ENCODE measurements at places on chromosomes 7 and 10.

- no peak for DNase-seq
These were observed 139.2 kb downstream of the SLIT1 start for GRCh38 chr10:97046456-97047082.

DNA sequence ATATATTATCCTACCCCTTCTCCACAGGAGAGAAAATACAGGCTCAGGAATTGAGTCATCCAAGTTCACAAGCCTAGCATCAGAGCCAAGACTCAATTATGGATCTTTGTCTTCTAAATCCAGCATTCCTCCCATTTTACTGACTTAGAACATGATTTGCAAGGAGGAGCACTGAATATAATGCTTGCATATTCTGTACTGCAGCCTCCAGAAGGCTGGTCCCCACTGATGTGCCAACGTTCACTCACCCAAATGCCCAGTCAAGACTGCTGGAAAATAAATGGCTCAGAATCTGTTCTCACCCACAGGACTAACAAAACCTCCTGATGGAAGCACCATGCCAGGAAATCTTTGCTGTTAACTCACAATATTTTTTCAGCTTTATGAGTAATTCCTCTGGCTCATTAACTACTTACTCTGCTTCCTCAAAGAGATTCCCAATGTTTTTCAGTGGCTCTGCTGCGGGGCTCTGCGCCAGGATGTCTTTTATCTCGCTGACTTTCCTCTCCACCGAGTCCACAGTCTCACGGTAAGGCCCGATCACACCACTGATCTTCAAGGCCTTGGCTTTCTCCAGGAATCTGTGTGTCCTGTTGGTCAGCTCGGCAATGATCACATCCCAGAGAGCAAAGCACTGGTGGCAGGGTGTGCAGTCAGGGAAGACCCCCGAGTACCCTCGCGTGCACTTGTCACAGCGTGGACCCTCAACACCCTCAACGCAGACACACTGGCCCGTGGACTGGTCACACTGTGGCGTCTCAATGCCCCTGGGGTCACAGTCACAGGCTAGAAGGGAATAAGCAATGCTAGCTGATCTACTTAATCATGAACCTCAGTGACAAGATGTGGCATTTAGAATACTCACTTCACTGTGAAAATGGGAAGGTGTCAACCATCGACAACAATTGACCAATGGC lies 48.8 kb downstream of the DLD start:
- DNase-seq, result no peak

- no peak for DNase-seq
These were observed 264.3 kb upstream of the KLF6 start for GRCh38 chr10:4049348-4049747.

DNA sequence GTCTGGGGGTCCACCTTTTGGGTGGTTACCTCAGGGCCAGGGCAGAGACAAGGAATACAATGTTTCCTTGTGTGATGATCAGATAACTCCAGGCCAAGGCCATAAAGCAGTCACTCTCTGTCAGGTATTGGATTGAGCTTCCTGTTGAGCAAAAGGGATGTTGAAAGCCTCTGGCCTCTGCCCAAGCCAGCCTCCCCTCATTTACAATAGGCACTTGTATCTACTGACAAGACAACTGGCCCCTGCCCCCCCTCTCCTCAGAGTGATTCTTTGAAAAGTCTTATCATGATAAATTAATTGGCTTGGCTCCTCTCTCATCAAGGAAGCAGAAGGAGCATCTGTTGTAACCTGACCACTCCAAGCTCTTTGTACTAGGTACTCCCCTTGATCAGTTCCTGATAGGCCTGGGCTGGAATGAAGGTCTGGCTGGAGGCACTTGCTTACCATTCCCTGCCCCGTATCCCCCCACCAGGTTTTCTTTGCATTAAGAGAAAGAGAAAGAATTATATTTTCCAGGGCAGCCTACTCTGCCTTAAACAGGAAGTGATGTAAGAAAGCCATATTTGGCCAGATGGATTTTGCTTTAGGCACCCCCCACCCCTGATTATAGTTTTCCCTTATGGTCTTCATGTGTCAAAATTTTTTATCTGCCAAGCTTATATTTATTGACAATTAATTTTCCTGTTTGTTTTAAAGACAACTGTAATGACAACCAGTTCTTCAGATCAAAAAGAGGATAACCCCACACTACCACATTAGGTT lies 42.1 kb upstream of the HPS1 start:
- no peak for DNase-seq

GRCh38 chr7:50960621-50961310 lies 178.1 kb upstream of the GRB10 start:
- no peak for DNase-seq

DNA sequence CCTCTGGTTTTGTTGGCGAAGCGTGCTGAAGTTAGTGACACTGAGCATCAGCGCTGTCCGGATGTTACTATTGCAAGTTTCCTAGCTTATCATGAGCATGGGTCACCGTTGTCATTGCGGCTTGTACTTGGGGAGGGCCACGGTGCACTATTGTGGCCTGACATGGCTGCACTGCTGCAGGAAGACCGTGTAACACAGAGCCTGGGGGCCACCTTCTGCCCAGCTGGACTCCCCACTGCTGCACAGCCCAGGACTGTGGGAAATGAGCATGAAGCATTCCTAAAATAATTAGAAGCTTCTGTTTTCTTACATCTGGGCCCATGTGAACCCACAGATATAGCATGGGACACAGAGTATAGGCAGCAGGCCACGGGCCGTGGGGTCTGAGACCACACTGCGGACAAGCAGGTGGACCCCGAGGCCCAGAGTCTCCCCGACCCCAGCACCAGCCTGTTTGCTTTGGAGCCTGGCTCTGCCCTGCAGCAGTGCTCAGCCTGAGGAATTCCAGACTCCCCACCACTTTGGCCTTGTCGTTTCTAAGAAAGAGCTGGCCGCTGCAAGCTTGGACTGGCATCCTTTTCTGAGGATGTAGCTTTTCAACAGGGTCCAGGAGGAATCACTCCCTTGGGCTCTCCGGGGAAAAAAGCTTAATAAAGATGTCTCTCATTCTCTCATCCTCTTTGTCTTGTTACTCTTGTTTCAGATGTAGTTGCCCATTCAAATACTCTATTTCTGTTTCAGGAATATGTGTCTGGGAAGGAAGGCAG lies 179.2 kb downstream of the CCDC3 start:
- DNase-seq, result no peak

DNA sequence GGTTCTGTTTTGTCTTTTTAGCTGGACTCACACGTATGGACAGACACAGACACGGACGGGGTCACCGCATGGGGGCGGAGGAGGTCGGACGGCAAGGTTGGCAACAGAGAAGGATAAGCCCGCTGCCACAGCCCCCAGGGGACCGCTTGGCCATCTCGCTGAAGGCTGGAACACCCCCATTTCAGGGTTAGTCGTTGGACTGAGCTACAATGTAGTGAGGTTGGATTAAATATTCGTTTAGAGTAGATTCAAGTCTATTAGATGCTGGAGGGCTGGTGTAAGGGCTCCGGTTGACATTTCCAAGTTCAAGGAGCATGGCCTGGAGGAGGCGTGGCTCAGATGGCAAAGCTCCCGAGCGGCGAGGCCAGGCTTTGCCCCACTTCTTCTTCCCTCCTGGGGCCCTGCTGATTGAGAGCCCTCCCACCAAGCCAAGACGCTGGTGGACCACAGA lies 35.2 kb downstream of the PPIF start:
- DNase-seq, result no peak

- DNase-seq, result no peak
These were observed 124.7 kb downstream of the PTPN20 start for GRCh38 chr10:47035819-47036337.

DNA sequence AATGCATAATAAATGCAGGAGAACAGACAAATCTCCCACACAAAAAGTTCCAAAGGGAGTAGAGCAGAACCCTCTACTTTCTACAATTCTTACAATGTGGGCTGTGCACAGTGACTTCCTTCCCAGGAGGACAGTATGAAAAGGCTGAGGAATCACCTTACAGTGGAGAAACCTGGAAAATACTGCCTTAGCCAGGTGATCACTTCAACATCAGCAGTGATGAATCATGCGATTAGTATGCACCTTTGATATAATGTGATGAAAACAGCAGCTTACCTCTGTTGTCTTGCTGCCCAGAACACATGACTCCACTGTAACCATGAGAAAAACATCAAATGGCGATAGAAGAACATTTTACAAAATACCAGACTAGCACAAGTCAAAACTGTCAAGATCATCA lies 329.7 kb upstream of the POM121L12 start:
- no peak for DNase-seq

GRCh38 chr7:71615017-71615416 lies 483.1 kb downstream of the GALNT17 start:
- no peak for DNase-seq

DNA sequence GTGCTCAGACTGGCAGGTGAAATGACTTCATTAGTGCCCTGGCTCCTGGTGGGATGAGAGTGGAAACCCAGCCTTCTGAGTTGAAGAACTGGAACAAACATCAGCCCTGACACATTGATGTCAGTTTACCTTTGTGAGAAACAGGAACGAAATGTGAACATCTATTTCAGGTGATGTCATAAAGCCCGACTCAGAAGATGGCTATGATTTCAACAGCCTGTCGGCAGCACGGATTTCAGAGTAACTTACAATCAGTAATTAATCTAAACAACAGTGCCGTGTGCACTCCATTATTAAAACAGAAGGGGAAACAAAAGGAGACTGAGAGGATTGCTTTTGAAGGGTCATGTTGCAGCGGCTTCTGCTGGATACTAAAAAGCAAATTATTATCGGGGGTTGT lies 243.2 kb downstream of the FRMD4A start:
- DNase-seq, result no peak

DNA sequence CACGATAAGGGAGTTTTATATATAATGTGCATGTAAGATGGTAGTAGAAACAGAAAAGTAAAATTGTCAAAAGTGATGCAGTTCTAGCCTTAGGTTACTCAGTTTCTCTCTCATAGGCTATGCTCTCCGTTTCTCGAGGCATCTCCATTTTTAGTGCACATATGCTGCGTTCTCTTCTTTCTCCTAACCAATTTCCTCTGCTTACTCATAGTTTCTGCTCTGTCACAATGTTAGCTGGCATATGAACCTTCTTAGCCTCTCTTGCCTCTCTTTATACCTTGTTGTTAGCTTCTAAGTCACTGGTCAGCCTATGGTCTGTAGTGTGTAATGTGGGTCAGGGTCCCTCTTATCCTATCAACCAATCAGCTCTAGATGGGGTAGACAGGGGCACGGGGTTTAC lies 280.6 kb upstream of the ETV1 start:
- DNase-seq, result no peak

- no peak for DNase-seq
These were observed 2.6 kb downstream of the PSMG3 start for GRCh38 chr7:1567049-1567771.

- no peak for DNase-seq
These were observed 16.9 kb downstream of the ZNF800 start for GRCh38 chr7:127375631-127376030.

DNA sequence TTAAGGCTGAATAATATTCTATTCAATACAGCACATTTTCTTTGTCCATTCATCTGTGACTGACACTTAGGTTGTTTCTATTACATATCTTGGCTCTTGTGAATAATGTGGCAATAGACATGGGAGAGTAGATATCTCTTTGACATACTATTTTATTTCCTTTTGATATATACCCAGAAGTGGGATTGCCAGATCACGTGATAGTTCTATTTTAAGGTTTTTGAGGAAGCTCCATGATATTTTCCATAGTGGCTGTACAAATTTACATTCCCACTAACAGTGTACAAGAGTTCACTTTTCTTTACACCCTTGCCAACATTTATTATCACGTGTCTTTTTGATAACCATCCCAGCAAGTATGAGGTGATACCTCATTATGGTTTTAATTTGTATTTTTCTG lies 1114.7 kb downstream of the CNTNAP2 start:
- DNase-seq, result no peak

GRCh38 chr10:56698506-56698905 lies 337.4 kb upstream of the ZWINT start:
- DNase-seq, result no peak

GRCh38 chr7:73442903-73443500 lies 9.4 kb downstream of the FZD9 start:
- DNase-seq, result no peak

DNA sequence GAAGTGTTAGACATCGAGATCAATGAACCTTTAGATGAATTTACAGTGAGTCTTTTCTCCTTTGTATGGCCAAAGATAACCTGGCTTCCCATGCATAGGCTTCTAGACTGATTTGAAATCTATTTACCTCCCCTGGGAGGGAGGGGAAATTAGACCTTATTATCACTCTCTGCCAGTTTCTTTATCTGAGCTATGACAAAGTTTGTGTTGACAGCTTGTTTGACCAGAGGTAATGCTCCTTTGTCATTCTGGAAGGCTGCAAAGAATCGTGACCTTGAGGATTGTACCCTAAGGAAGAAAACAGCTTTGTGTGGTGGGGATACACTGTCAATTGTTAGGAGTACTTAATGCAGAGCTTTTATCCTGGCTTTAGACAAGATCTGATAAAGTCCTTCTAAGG lies 36.4 kb downstream of the RBM33 start:
- no peak for DNase-seq

GRCh38 chr7:155585532-155585895 lies 39.2 kb upstream of the CNPY1 start:
- no peak for DNase-seq

GRCh38 chr10:11715815-11716494 lies 26.2 kb upstream of the ECHDC3 start:
- no peak for DNase-seq

DNA sequence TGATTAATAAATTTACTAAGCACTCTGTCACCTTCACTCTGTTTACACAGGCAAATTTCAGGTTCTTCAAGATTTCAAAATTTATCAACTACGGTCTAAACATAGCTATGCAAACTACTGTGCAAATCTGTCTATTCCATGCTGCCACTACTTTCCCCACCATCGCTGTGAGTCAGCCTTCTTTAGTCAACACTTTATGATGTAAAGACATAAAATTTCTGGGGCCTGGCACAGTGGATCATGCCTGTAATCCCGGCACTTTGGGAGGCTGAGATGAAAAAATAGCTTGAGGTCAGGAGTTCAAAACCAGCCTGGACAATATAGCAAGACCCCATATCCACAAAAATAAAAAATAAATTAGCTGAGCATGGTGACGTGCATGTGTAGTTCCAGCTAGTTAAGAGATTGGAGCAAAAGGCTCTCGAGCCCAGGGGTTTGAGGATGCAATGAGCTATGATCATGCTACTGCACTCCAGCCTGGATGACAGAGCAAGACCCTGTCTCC lies 42.6 kb downstream of the CNOT4 start:
- DNase-seq, result no peak

- no peak for DNase-seq
These were observed 24.3 kb downstream of the PRLHR start for GRCh38 chr10:118571123-118571522.

- DNase-seq, result no peak
These were observed 40.5 kb downstream of the PPP1R3C start for GRCh38 chr10:91592266-91592975.

GRCh38 chr10:5576780-5577624 lies 52.2 kb downstream of the CALML3 start:
- DNase-seq, result no peak

DNA sequence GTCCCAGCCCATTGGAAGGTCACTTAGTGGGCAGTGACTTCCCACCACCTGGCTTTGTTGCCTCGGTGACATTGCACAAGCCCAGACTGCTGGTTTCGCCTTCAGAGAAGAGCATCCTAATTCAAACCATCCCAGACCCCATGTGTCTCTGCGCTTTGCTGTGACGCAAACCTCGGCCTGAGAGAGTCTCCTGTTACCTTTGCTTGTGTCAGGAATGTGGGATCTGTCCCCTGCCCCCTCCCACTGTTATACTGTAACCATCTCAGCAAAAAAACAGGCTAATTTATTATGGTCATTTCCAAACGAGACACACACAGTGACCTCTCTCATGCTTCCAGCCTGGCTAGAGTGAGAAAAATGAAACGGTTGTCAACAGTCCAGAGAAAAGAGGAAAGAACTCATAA lies 25.0 kb upstream of the AQP1 start:
- DNase-seq, result no peak

- DNase-seq, result no peak
These were observed 14.7 kb downstream of the AHR start for GRCh38 chr7:17313194-17313593.
